ENCODE measurements at places on chromosomes 5 and 9. TPM values are rescaled to one million over a fixed set of nuclear protein-coding genes. Genes with fewer than 3 reads are reported as not detected.

Gene STING1
- 1.2 TPM for polyA plus RNA-seq

Gene CCL27
- 0.28 TPM for polyA plus RNA-seq

Gene PCDHA7
- polyA plus RNA-seq = 0.86 TPM

Gene KIF27
- 0.24 TPM for polyA plus RNA-seq

Gene ZER1
- 55.8 TPM for polyA plus RNA-seq

Gene SCGB3A2
- 47.1 TPM for polyA plus RNA-seq

Gene PLAC8L1
- polyA plus RNA-seq = 0.99 TPM

Gene SPINK6
- not detected for polyA plus RNA-seq

Gene FRMD3
- polyA plus RNA-seq = 0.15 TPM

Gene CENPK
- polyA plus RNA-seq = 13.3 TPM

Gene PLEKHG4B
- 31.1 TPM for polyA plus RNA-seq

Gene SLC23A1
- polyA plus RNA-seq = not detected

Gene NIM1K
- not detected for polyA plus RNA-seq

Gene C9orf153
- polyA plus RNA-seq = 0.05 TPM

Gene TAF1L
- 0.02 TPM for polyA plus RNA-seq

Gene OBP2B
- not detected for polyA plus RNA-seq

Gene IL5
- not detected for polyA plus RNA-seq

Gene THBS4
- polyA plus RNA-seq = 27.5 TPM

Gene BARHL1
- polyA plus RNA-seq = not detected

Gene PLK2
- 5.8 TPM for polyA plus RNA-seq

Gene HMCN2
- 8.3 TPM for polyA plus RNA-seq

Gene MRRF
- polyA plus RNA-seq = 29.4 TPM

Gene CMYA5
- 0.88 TPM for polyA plus RNA-seq

Gene SOX30
- polyA plus RNA-seq = 0.35 TPM

Gene BHMT
- 0.54 TPM for polyA plus RNA-seq

Gene PALM2AKAP2
- 0.85 TPM for polyA plus RNA-seq

Gene SLC6A7
- polyA plus RNA-seq = 0.02 TPM

Gene LCN9
- polyA plus RNA-seq = 2.3 TPM

Gene SH2D3C
- polyA plus RNA-seq = 8.1 TPM

Gene PCDHGA2
- polyA plus RNA-seq = 0.39 TPM

Gene STC2
- polyA plus RNA-seq = 52.2 TPM

Gene LIFR
- 2.0 TPM for polyA plus RNA-seq

Gene RASEF
- polyA plus RNA-seq = 1.2 TPM

Gene C5orf63
- polyA plus RNA-seq = 0.78 TPM

Gene SLC1A1
- polyA plus RNA-seq = 2.9 TPM
